ENCODE measurements at places on chromosomes 6 and 20. TPM values are rescaled to one million over a fixed set of nuclear protein-coding genes. Genes with fewer than 3 reads are reported as not detected.

The KCNB1 gene
- under 0.01 TPM for total RNA-seq

The BPI gene
- total RNA-seq, result not detected

The SLC17A3 gene
- not detected for total RNA-seq

The SIM1 gene
- not detected for total RNA-seq

The TCF21 gene
- total RNA-seq, result 8.2 TPM

The DLGAP4 gene
- 25.9 TPM for total RNA-seq

The EFCAB8 gene
- total RNA-seq, result under 0.01 TPM

The C6orf141 gene
- total RNA-seq, result 0.77 TPM

The ETV7 gene
- total RNA-seq, result 1.0 TPM

The SYCP2L gene
- total RNA-seq, result under 0.01 TPM

The C6orf52 gene
- 0.26 TPM for total RNA-seq

The FAM135A gene
- total RNA-seq, result 10.2 TPM

The FOXS1 gene
- not detected for total RNA-seq

The NRN1 gene
- under 0.01 TPM for total RNA-seq

The GABRR2 gene
- total RNA-seq, result 0.26 TPM

The MUC22 gene
- total RNA-seq, result not detected

All from fibroblast of lung (primary cell).